ENCODE measurements at places on chromosomes 7 and 10.

DNA sequence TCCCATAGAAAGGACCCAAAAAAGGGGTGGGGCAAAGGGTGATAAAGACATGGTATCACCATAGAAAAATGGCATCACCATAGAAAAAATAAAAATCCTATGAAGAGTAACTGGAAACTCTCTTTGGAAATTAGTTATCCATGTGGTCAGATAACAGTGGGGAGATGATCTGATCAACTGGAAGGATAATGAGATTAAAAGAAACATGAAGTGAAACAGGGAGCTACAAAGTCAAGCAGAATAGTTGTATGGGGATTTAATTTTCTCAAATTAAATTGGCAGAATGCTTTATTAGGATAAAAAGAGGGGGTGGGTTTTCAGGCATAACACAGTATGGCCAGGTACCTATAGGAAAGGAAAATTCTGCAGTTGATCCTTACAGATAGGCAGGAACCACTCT lies 111.2 kb downstream of the WNT2 start:
- no peak for DNase-seq

- no peak for DNase-seq
Observed at GRCh38 chr10:26839966-26840627, 20.7 kb downstream of the ABI1 start.

- no peak for DNase-seq
Observed at GRCh38 chr7:158617737-158618128, 30.1 kb upstream of the PTPRN2 start.

- no peak for DNase-seq
Observed at GRCh38 chr7:155234158-155234492, 63.6 kb upstream of the INSIG1 start.

GRCh38 chr10:112959207-112959838 lies 9.3 kb downstream of the TCF7L2 start:
- DNase-seq, result no peak

DNA sequence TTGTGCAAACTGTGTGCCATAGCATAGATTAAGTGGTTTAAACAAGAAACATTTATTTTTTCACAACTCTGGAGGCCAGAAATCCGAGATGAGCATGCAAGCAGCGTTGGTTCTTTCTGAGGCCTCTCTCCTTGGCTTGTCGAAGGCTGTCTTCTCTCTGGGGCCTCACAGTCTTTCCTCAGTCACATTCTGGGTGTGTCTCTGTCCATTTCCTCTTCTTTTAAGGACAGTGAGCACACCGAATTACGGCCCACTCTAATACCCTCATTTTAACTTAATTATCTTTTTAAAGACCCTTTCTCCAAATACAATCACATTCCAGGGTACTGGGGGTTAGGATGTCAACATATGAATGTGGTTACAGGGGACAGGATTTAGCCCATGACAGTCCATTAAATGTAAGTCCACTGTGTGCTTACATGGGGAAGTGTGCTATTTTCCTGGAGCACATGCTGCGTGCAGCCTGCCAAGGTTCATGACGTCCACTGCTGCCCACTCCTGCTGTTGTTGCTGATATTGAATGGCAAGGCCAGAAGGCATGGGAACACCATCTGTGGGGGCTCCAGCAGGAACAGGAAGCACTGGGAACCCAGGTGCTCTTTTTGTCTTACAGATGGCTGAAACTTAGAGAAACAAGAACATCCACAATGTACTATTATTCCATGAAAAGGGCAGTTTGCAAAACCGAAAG lies 365.5 kb downstream of the GALNT17 start:
- no peak for DNase-seq

DNA sequence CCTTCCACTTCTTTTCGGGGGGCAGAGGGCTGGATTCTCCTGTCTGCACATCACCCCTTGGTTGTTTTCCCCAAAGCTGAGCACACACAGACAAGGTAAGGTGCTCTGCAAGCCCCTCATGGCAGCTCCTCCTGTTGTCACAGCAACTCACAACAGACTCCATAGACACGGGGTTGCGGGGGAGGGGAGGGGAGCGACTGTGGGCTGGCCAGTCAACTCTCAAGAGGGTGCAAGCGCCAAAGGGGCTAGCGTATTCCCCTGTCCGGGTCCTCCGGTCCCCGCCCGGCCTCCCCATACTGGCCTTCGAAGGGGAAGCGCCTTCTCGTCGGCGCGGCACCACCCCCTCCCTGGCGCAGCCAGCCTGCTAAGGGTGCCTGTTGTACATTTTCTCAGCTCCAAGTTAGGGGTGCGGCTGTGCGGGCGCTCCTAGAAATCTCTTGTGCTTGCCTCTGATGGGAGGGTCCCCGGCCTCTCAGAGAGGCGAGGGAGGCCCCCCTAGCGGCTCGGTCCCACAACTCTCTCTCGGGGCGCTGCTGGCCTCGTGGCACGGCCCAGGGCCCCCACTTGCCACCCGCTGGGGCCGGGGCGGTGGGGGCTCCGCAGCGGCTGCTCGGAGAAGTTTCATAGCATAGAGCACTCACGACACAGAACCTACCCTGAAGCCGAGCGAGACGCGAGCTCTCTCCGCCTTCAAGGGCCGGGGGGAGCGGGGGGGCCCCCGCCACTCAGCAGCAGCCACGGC lies 498 bp downstream of the RHOBTB1 start:
- peak; percentile 46 for DNase-seq

DNA sequence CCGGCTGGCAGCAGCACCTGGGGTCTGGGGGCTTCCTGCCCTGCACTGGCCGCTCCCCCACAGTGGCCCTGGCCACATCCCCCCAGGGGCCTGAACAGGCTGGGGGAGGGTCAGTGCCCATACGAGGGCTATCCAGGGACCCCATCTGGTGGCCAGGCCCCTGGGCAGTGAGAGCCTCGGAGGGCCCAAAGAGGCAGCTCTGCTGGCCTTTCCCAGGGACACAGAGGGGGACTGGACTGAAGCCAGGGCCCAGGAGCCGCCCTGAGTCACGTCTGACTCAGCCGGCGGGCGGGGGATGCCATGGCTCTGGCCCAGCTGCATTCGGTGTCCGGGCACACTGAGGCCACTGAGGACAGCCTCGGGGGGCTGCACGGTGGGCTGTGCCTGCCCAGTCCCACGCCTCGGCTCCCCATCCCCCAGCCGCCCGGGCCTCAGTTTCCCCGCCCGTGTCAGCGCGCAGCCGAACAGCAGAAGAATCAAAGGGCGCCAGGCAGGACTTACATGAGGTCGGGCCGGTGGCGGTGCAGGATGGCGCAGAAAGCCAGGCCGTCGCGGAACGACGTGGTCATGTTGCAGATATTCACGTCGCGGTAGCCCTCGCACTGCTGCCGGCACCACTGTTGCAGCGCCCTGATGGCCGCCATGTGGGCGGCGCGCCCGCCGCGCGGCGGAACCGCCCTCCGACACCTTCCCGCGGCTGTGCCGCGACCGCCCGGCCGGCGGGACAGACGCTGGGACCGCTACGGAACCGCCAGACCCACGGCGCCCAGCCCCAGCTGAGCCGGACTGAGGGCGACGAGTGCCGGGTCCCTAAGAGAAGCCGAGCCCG lies at the start of gene MICALL2:
Gene MICALL2 (minus strand): TSS at position 788 of the 829 bp plus-strand sequence. CDS start 144 bp downstream, at position 644.
- DNase-seq, result no peak

DNA sequence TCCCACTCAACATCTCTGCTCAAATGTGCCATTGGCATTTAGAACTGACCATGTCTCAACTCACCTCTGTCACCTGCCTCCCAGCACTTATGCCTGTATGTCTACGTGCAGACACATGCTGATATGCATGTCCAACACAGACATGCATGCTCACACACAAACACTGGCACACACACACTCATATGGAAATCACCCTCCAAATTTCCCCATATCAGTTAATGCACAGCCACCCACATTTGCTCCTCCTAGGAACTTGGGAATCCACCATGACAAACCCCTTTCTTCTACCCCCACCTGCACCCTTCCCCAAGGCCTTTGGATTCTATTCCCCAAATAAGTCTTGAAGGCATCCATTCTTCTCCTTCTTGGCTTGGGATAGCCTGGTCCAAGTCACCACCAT lies 4.4 kb downstream of the FAM170B start:
- DNase-seq, result no peak

GRCh38 chr10:132385721-132386418 lies 11.1 kb upstream of the PWWP2B start:
- DNase-seq, result no peak

DNA sequence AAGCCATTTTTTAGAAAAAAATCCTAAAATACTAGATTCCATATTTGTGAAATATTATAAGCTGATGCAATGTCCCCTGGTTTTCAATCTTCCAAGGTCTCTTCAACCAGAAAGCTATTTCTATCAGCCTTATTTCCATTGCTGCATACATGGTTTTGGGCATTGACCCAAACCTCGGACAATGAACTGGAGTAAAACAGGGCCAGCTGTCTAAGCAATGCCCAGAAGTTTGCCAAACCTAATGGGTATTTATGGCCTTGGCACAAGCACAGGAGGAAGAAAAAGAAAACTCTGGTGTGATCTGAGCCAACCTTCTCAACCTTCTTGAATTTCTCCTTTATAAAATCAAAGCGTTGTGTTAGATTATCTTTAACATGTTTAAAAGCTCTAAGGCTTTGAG lies 402.3 kb downstream of the DNAJB9 start:
- no peak for DNase-seq

DNA sequence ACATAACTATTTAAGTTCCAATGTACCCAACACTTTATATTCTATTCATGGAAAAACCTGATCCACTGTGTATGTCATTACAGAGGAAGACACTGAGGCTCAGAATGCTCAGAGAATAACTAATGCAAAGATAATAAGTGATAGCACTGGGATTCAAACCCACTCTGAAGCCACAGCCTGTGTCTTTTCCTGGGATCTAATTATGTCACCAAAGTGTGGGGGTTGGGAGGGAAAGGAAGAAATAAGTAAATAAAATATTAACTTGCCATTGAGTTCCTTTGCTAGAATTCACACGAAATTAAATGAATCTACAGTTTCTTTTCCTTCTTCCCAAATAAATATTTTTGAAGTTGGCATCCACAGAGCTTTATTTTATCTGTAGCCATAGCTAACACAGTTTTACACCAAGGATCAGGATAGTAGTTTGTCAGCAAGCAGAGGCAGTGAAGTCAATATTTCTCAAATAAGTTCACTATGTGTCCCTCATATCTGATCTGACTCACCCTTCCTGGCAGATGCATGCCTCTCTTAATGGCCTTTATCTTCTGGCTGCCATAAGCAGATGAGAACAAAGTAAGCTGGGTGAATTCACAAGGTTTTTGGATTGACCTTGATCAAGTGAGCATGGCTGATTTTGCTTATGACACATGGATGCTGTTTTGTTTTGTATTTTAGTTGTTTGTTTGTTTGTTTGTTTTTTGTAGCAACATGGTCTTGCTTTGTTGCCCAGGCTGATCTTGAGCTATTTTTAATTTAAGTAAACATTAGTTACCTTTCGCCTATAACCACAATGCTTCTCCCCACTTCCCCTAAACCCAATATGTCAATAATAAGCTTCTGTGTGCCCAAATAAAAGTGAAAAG lies 6.3 kb downstream of the RAPGEF5 start:
- DNase-seq, result no peak

- no peak for DNase-seq
Observed at GRCh38 chr10:56351909-56352630, 9.0 kb downstream of the ZWINT start.

GRCh38 chr7:66055321-66055956 lies 20.2 kb upstream of the ASL start:
- no peak for DNase-seq

DNA sequence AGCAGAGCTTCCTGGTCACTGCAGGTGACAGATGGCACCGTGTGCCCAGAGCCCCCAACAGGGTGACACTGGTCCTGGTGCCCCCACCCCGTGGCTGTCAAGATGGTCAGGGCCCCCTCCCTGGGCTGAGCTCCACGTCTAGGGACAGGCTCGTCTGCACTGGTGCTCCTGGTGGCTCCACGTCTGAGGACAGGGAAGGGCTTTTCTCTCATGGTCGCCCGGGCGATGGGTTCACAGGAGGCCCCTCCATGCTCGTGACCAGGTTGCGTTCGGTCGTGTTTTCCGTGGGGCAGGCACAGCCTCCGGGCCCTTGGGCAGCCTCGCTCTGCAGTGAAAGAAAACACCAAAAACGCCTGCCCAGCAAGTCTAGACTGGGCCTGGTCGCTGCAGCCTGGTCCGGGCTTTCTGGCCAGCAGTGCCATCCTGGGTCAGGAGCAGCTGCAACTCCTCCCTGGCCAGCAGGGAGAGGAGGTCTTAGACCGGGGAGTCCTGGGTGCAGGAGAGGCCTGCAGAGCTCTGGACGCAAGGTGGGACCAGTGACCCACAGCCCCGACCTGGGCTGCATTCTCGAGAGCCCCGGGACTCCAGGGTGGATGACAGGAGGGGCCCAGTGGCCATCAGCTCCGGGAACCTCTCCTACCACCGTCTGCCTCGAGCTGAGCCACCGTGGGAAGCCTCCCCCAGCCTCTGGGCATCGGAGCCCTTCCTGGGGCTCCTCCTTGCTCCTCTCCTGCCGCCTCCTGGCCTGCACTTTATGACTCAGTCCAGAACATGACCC lies 27.9 kb upstream of the UTF1 start:
- no peak for DNase-seq

DNA sequence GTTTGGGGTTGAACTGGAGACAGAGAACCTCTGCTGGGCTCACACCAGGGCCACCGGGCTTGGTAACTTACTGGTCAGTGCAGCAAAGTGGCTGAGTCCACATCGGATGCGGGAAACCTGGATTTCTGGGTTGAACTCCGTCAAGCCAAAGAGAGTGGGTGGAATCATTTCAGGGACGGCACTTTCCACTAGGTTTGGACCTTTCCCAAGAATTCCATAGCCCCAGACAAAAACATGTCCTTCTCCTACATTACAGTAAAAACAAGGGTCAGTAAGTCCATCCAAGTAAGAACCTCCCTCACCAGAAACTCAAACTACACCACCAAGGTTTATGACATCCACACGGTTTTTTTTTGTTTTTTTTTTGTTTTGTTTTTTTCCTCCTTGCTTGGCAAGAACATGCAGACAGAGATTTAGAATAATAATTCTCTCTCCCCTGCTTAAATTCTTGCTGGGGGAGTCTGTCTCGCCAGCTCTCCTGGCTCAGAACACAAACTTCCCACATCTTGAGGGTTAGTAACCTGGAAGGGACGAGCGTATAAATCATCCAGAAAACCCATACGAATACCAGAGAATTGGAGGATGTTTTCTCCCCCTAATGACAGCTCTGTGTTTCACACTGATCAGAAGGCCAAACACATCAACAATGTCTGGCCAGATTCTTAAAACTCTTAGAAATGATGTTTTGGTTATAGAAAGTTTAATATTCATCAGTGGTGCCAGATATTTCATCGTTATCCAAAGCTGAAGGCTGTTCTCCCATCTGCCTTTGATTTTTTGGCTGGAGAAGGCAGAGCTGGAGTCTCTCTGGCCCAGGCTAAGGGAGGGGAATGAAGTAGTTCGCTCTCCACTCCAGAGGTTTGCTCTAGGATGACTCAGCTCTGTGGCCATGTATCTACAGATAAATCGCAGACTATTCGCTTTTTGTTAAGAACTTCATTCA lies 17.5 kb downstream of the RCC1L start:
- DNase-seq, result no peak
